ENCODE measurements at places on chromosomes 1 and 21.

DNA sequence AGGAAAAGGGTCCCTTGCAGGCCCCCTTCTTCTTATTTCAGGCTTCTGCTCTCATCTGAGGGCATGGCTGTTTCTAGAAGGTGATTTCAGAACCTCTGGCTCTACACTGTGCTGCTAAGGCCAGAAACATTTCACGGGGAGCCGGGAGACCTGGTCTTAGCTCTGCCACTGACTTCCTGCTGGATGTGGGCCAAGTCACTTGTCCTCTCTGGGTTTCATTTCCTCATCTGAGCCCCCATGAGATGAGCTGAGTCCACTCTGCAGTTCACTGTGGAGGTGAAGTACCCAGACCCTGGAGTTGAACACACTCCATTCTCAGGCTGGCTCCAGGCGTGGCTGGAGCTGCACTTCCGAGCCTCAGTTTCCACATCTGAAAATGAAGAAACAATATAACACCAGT lies 2.1 kb downstream of the PADI1 start:
- no peak for DNase-seq

DNA sequence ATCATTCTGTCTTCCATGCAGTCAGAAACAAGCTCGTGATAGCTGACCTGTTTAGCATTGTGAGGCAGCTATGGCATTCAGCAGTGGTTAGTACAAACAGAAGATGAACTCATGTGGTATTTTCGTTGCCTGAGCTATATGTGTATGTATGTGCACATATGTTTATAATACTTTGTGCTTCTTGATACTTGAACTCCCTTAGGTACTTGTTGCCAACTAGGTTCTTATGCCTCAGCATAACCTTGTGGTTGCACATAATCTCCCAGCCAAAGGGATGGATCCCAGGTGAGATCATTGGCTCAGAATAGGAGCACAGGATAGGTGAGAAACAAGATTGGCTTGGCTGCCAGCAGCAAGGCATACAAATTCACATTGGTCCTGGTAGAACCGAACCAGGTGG lies 86.1 kb downstream of the VPS26C start:
- DNase-seq = no peak

DNA sequence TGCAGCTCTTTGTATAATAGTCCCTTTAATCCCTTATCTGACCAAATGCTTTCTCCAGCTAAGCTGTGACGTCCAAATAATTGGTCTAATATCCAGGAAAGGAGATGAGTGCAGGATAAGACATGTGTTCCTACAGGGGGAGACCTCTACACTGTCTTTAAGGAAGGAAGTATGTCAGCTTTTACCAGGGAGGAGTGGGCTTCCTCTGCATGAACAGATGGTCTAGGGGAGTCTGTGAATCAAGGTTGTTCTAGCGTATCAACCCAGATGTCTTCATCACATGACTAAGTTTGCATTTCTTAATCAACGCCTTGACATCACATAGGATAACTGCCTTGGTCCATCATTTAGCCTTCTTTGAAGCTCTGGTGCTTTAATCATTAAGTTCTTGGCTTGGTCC lies 528.2 kb downstream of the MRPL39 start:
- no peak for DNase-seq

- DNase-seq = no peak
Measured at GRCh38 chr1:12521096-12521495, 96.9 kb downstream of the DHRS3 start.

GRCh38 chr1:43812579-43812978 lies 105.2 kb downstream of the ST3GAL3 start:
- DNase-seq = no peak

GRCh38 chr1:11314959-11315358 lies 42.0 kb downstream of the UBIAD1 start:
- DNase-seq = no peak

GRCh38 chr1:248926401-248927182 lies 20.6 kb downstream of the PGBD2 start:
- DNase-seq = peak; percentile 79

DNA sequence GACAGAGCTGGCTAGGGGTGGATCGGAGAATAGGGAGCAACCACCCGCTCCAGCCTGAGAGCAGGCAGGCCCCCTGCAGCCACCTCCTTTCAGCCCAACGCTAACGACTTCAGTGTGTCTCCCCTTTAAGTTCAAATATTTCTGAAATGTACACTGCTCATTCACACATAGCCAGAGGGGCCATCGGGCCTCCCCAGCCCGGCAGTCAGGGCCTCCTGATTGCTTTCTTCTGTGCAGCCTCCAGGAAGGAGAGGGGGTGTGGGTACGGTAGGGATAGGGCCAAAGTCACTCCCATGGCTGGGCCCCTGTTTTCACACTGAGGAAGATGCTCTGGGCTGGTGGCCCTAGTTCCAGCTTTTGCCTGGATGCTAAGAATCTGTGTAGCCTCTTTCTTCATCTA lies 64.8 kb downstream of the EPHB2 start:
- DNase-seq = no peak

GRCh38 chr1:48677306-48678287 lies 99.1 kb downstream of the BEND5 start:
- peak; percentile 62 for DNase-seq

GRCh38 chr1:8462371-8462892 lies 144.5 kb downstream of the SLC45A1 start:
- no peak for DNase-seq

- no peak for DNase-seq
Measured at GRCh38 chr1:36118447-36119204, 6.4 kb downstream of the COL8A2 start.

DNA sequence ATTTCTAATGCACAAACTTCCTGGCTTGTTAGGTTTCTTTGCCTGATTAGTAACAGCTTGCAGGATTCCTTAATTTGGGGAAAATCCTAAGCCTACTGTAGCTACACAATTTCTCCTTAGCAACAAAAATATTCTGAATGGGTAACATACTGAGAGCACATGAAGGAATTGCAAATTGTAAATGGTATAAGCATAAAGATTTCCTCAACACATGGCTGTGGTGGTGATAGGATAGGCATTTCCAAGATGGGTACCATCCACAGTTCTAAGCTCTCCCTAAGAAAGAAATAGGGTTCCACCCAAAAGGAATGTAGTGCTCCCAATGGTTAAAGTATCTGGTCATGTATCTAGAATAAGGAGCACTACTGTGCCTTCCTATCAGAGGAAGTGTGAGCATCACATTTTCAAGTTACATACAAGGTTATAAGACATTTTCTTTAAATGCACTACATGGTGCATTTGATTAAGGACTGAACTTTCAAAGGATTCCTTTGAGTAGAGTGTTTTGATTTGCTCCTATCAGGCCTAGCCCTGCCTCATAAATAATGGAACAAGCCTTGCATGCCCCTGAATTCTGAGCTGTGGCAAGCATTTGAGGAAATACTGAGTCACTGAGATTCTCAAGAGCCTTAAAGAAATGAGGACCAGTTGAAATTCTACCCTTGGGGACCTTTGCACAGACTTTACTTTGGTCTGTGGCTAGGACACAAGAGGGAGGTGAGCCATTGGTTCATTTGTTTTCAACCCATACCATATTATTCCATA lies 286.4 kb downstream of the PTBP2 start:
- DNase-seq = peak; percentile 28

GRCh38 chr1:166338105-166338504 lies 171.3 kb upstream of the FAM78B start:
- DNase-seq = no peak
